ENCODE measurements at places on chromosomes 6 and 20.

DNA sequence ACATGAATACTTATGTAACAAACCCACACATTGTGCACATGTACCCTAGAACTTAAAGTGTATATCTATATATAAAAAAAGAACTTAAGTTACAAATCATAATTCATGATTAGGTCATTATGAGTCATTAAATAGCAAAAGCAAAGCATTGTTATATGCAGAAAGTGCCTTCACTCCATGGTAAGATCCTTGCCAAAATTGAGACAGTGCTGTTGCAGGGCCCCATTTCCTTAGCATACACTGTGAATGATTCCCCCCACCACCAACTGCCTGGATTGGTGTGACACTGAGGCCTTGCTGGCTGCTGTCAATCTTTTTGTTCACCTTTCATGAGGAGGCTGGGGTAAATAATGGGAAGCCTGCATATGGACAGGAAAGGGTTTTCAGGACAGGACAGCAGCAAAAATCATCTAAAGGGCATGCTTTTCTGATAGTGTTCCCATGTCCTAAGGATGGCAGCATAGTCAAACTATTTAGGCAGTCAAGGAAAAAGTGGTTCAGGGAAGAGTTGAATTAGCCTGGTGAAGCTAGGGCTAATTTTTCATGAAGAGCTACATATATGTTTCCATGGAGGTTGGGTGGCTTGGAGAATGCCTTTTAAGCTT is 188.2 kb upstream of the ASCC3 start:
- no peak for DNase-seq

DNA sequence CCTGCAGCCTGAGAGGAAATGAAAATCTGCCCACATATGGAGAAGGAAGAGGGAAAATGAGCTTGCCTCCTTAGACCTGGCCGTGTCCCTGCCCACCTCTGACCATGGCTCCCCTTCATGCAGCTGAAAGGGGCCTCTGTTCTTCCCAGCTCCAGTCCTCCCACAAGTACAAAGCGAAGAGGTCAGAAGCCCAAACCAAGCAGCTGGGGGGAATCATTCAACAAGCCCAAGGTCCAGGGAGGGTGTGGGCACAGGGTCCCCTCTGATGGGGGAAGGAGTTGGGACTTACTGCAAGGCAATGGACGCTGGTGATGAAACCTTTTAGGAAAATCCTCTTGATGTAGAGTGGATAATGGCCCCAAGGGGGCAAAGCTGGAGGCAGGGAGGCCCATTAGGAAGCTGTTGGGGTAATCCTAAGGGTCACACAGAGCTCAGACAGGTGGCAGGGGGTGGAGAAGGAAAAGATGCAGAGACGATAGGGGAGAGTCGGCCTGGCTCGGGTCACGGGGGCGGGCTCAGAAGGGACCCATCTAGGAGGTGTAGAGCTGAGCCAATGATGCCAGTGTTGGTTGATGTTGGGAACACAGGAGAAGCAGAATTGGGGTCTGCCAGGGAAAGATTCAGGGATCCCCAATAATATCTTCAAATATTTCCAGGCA is 16.1 kb upstream of the GRM4 start:
- DNase-seq: no peak

GRCh38 chr6:161238500-161238899 is 35.4 kb downstream of the AGPAT4 start:
- no peak for DNase-seq

GRCh38 chr6:40986921-40987819 is 51.9 kb downstream of the UNC5CL start:
- DNase-seq: no peak

- DNase-seq: no peak
Observed at GRCh38 chr6:122861594-122861993, 72.5 kb downstream of the SMPDL3A start.
